ENCODE measurements at places on chromosomes 13 and 19. TPM values are rescaled to one million over a fixed set of nuclear protein-coding genes. Genes with fewer than 3 reads are reported as not detected.

Gene PLEKHA4
- total RNA-seq = 2.7 TPM

- no peak for DNase-seq
Measured at GRCh38 chr19:56144376-56144775, 3.3 kb downstream of the ZNF444 start.

GRCh38 chr13:24056616-24057137 is 103.8 kb upstream of the SPATA13 start:
- DNase-seq = no peak

DNA sequence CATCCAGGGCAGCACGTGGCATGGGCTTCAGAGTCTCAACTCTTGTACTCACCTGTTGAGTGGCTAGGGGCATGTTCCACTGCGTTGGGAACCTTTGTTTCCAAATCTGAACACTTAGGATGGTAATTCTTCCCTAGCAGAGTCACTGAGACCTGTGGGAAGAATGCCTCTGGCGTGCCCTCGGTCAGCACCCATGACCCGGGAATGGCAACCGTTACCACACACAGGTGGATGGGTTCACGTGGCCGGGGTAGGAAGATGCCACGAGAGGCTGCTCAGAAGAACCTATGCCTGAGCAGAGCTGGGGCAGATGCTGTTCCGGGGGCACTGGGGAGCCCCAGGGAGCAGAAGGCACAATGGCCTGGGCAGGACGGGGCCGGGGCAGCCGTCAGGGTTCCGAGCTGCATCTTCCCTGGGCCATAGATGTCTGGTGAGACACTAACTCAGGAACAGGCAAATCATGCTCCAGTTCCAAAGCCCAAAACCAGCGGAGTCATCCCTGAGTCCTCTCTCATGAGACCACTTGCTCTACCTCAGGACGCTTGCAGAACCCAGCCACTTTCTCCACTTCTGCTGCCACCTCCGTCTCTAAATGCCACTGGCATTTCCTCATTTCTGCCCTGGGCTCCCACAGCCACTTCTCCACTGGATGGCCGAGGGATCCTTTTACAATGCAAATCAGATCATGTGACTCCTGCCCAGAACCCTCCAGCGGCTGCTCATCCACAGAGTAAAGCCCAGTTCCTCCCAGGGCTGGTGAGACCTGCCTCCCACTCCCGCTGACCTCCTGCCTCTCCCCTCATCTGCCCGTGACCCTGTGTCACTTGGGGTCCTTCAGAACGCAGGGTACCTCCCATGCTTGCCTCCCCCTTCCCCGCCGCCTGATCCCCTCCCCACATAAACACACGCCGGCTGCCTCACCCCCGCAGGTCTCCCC is 36.7 kb downstream of the FAM124A start:
- no peak for DNase-seq

Data from CD4-positive, alpha-beta T cell (primary cell).